Stimulated activated CD4-positive, alpha-beta T cell treated with anti-CD3 and anti-CD28 coated beads, TNF-alpha, amount 100 ng/mL, for 1 hour (primary cell): ENCODE measurements at places on chromosomes 6 and 20.

DNA sequence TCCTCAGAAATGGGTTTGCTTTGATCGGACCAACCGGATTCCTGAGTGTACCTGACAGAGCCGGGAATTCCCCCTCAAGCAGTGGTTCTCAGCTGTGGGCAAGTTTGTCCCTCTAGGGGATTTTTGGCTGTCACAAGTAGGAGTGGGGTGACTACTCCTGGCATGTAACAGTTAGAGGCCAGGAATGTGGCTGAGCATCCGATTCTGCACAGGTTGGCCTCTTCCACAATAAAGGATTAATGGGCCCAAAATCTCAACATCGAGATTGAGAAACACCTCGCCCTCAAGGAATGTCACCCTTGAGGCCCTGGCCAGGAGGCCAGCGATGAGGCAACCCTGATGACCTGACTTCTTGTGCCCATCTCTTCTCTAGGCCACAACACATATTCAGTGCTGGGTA is 7.9 kb downstream of the AGPAT4 start:
- DNase-seq, result no peak

- DNase-seq, result no peak
Observed at GRCh38 chr6:20409427-20409971, 7.8 kb downstream of the E2F3 start.

GRCh38 chr6:153960741-153961140 is 78.3 kb upstream of the OPRM1 start:
- no peak for DNase-seq

GRCh38 chr6:99606656-99607415 is at the start of gene PRDM13:
Gene PRDM13 (plus strand): TSS chr6:99606833. CDS start chr6:99607035, 202 bp downstream.
- DNase-seq, result no peak

- no peak for DNase-seq
Observed at GRCh38 chr6:169890049-169890448, 138.6 kb downstream of the ERMARD start.

GRCh38 chr6:14622909-14623505 is 505.4 kb downstream of the CD83 start:
- DNase-seq, result no peak
